K562 (cell line): ENCODE measurements at places on chromosomes 7 and 10.

DNA sequence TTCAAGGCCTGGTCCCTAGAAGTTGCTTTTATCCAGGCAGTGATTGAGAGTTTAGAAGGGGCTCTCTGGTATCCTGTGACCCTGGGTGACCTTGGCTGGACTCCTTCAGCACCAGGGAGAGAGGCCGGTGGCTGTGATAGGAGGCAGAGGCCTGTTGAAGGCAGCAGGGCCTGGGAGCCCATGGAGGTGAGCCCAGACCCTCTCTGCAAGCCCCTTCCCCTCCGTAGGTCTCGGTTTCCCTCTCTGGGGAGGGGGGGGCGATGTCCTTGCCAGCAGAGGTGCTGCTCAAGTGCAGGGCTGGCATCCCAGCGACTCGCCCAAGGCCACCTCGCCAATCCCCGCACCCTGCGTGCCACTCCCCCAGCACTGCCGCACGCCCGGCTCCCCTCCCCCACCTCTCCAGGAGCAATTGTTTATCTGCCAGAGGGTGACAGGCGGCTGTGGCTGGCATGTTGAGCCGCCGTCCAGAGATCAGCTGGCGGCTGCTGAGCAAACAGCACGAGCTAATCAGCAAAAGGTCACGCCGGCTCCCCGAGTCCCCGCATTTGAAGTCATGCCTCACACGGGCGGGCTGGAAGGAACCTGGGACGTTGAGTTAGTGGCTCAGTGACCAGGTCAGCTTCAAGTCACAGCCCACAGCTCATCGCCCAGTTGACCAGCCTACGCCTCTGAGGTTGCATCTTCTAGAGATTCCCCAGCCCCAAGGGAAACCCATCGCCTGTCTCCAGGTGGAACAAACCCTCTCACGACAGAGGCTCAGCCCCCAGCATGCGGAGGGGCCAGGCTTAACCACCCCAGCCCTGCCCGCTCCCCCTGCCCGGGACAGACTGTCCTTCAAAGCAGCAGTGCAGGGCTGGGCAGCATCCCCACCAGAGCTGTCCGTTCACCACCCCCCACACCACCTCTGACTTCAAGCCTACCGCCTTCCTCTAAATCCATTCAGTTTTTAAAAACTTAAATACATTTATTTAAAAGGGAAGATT is 43.7 kb downstream of the ELFN1 start:
- DNase-seq, result peak; percentile 48

GRCh38 chr7:117929237-117929636 is 56.0 kb upstream of the CTTNBP2 start:
- no peak for DNase-seq

DNA sequence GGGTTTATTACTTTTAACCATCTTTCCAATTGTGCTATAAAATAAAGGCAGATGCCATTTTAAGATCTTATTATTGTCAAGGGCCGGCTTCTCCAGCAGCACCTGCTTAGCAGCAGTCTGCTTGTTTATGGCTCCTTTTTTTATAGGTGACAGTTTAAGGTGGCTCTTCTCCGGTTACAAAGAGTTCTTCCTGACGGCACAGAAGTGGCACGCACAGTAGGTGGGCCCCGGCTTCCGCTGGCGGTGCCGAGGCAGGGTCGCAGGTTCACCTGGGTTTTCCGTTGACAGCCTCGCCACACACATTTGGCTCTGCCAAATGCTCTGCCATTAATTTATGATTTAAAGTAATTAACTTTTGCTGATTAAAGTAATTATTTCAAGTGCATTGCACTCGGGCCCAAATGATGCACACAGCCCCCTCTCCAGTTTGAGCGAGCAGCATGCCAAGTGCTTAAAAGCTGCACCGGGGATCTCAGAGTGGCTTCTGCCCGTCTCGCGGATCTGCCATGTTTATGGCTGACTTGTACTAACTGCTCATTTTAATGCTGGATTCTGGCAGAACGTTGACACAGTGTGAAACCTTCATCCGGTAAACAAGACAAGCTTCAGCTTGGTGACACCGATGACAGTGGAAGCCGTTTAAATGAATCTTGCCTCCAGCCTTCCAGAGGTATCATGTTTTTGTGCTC is 355.1 kb upstream of the MKI67 start:
- DNase-seq, result no peak

- no peak for DNase-seq
Observed at GRCh38 chr10:42111076-42111475, 527.3 kb downstream of the ZNF33B start.

DNA sequence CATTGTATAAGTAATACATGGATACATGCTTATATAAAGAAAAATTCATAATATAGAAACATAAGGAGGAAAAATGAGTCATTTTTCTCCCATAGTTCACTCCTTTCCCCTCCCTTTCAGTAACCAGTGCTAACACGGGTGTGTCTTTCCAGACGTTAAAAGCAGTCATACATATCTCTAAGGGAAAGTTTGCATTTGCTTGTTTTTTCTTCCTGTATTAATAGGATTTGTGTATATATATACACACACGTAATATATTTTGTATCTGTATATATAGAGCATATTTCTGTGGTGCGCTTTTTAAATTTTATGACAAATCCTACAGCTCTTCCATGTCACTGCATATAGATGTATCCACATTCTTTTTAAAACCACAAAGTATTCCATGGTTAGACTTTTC is 78.8 kb downstream of the RALA start:
- DNase-seq, result no peak

DNA sequence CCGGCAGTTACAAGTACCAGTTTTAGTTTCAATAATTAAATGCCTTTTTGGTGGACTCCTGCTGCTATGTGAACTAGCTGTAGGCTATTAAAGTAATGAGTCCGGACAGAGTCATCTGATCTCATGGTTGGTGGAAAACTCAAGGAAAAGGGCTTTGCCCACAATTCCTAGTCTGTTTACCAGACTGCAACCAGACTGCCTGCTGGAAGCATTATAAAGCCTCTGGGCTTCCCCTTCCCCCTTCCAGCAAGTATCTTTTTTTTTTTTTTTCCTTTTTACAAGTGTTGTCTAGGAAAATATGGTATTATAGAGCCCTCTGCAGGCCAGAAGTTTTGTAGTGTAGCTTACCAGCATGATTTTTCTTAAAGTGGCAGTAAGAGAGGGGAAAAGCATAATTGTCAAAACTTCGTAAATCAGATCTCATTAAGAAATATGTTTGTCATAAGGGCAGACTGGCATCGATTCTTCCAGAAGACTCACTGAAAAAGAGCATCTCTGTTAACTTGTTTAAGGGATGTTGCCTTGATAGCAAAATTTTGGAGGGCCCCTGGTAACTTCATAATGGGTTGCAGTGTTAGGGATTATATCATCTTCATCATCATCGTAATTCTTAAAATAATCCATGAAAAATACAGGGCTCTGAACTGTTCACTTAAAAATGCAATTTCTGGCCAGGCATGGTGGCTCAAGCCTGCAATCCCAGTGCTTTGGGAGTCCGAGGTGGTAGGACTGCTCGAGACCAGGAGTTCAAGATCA is 181.3 kb downstream of the TAX1BP1 start:
- peak; percentile 12 for DNase-seq

DNA sequence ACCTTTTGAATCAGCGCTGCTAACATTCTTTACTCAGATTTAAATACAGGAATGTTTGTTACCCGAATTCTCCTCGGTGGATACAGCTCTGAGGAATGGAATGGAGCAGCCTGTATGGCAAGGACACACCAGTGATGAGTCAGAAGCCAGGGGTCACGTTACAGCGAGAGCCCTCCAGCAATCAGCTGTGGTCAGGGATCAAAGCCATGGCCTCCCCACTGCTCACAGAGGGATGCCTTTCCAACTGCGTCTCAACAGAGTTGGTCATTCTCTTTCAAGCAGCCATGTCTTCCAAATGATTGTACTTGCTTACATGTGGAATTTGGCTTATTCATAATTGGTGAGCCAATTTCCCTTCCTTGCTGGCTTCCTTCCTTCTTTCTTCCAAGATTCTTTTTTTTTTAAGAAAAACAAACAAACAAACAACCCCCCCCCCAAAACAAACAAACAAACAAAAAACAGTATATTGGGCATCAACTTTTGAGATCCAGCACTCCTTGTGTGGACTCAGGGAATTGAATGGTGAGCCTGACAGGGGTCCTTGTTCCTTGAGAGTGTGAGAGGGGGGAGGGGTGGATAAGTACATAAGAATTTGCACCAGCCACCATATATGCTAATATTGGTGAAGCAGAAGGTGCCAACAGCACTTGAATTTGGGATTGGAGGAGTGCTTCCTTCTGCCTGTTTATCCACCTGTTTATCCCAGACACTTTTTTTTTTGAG is 100.2 kb downstream of the ATXN7L1 start:
- DNase-seq, result peak; percentile 41
